ENCODE measurements at places on chromosomes 5 and 9.

DNA sequence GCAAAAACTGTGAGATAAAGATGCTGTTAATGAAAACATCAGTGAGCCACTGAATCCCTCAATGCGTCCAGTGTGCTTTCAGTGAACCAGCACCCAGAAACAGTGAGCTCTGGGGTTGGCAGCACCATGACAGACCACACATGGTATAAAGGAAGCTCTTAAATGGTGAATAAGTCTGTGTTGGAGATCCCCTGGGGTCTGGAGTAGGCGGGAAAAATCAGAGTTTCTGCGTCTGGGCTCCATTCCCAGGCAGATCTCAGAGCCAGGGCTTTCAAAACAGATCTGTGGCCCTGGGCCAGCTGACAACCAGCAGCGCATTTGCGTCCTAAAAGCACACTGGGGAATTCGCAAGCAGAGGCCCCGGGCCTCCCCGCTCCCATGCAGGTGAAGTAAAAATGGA is 233.5 kb downstream of the FRMD3 start:
- DNase-seq: no peak

- no peak for DNase-seq
These were observed 224.6 kb downstream of the GABBR2 start for GRCh38 chr9:98484162-98484561.

DNA sequence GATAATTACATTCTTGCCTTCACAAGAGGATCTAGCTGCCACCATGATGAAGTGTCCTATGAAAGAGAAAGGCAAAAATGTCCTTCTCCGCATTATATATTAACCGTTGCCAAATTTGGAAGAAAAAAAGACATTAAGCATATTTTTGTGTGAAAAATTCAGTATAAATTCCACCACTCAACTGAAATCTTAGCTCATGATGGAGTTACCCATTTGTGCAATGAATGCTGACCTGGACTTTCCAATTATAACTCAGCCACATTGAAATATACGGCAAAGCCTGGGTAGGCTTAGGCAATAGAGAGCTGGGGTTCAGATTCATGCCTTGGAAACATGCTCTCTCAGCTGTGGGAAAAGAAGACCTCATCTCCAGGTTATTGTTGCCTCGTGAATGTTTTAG is 71.3 kb upstream of the VCAN start:
- DNase-seq: no peak

DNA sequence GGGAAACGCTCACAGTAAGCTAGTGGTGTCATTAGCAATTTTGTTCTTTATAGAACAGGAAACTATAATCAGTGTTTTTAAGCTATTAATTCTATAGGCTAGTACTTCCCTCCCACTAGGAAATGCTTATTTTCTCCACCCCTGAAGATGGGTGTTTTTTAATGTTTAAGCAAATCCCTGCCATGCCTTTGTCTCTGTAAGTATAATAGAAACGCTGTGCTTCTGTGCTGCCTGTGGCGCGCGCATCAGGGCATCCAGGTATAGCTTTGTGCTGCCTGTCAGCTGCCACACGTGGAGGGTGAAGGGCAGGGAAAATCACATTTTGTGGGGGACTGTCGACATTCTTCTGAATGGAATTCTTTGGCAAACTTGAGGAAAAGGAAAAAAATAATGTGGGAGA is 217.5 kb downstream of the RAB3C start:
- no peak for DNase-seq

GRCh38 chr5:14706615-14707021 is 42.1 kb downstream of the OTULIN start:
- DNase-seq: no peak

DNA sequence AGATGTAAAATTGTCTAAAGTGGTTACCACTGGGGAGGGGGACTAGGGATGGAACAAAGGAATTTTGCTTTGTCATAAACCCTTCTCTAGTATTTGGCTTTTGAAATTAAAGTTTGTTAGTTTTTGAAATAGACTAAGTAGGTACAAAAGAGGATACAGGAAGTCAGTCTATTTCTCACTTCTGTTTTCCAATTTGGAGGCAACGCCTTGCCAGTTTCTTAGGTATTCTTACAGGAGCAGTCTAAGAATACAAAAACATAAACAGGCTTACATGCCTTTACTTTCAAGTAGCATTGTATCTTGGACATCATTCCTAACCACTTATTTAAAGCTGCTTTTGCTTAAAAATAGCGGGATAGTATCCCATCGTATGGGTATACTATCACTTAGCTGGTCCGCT is 34.4 kb downstream of the ALG2 start:
- DNase-seq: no peak

DNA sequence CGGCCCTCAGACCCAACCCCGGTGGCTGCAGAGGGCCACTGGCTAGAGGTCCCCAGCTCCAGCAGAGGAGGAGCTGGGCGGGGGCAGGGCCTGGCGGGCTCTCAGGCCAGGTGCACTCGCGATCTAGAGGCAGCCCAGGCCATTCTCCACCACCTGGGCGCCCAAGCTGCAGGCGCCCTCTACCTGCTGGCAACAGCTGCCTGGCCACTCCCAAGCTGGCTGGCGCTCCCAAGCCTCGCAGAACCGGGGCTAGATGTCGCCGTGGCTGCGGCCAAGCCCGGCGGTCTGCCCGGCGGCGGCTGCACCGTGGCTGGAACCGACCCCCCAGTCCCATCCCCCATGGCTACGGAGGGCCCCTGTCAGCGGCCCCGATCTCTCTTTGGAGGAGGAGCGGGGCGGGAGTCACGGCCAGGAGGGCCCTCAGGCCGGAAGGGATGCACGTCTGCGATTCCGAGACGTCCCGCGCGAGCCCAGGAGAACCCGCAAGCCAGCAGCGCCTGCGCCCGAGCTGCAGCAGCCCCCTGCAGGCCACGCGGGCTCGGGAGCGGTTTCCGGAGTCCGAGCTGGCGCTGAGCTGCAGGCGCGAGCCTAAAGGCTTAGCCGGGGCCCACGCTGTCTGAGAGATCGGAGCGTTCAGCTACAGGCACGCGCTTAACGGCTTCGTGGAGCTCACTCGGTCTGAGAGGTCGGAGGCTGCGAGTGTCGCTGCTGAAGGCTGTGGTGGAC is 44.3 kb upstream of the BICD2 start:
- no peak for DNase-seq

- no peak for DNase-seq
These were observed at the start of gene C7 for GRCh38 chr5:40909264-40909663. TSS of gene C7 (plus strand) at chr5:40909497. CDS start at chr5:40909611, 114 bp downstream.

DNA sequence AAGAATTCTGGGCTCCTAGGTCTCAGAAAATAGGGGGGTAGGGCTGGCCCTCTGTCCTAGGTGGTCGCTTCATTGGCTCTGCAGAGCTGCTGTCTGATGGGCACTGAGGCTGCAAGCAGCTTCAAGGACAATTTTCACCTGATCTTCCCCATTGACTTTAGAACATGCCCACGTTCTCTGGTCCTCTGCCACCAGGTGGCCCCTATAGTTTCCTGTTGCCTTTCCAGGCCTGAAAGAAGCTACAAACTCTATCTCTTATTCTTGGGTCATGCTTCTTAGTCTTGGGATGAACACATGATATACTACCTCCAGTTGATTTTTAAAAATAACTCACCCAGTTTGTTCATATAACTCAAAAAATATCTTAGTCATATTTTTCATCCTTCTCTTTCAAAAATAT is 26.3 kb downstream of the SPZ1 start:
- DNase-seq: no peak

DNA sequence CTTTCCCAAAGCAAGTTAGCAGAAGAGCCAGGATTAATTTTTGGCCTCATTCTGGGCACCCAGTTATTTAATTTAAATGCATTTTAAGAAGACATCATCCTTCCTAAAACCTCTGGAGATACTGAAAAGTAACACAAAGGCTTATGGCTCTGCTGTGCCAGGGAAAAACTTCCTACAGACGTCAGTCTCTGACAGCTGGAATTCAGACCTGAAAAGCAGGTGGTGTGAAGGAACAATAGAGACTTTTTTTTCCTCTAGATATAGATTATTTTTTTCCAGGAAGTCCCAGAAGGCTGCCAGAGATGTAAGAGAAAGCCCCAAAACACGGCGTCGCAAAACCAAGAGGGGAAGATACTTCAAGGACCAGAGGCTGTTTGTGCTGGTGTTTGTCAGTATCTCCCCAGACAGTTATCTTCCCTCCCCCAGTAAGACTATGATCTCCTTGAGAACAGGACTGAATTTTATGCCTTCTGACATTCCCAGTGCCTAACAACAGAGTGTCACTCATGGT is 88.7 kb upstream of the RASEF start:
- DNase-seq: no peak

DNA sequence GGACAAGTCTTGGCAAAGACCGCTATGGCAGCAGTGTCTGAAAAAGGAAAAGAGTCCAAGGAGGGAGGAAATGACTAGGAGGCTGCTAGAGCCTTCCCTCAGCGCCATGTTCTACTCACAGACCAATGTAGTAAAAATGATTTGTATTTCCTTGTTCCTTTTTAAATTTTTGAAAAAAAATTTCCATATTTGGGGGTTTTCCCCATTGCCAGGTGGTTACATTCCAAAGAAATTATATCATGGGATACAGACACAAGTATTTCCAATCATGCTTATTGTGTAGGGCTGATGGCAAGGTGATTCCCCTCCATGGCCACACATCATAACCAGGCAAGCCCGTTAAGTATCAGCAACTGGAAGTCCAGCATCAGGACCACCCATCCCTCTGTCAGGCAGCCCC is 138.2 kb downstream of the PIP5K1B start:
- no peak for DNase-seq

- DNase-seq: no peak
These were observed 176.0 kb upstream of the TLE4 start for GRCh38 chr9:79395755-79396154.

- no peak for DNase-seq
These were observed 125.4 kb upstream of the PTCH1 start for GRCh38 chr9:95642189-95642588.

DNA sequence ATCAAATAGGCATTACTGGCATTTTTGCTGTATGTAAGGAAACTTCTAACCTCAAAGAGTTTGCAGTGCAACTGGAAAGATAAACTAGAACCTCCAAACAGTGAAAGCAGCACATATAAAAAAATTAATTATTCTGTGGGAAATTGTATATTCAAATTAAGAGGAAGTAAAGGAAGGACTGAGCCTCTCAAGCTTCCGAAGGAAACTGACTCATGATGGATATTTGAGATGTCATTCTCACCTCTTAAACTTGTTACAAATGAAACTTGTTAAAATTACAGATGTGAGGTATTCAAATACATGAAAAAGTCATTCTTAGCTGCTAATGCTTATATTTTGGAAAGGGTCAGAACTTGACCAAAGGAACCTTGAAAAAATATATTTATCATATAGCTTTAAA is 538.7 kb downstream of the PDE4D start:
- no peak for DNase-seq

DNA sequence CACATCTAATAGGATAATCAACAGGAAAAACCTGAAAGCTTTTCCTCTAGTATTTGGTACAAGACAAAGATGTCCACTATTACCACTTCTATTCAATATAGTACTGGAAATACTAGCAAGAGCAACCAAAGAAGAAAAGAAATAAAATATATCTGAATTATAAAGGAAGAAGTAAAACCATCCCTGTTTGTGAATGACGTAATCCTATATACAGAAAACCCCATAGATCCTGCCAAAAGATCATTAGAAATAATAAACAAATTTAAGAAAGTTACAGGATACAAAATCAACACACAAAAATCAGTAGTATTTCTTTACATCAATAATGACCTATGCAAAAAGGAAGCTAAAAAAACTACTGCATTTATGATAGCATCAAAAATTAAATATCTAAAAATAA is 1191.3 kb upstream of the C9orf72 start:
- DNase-seq: no peak

DNA sequence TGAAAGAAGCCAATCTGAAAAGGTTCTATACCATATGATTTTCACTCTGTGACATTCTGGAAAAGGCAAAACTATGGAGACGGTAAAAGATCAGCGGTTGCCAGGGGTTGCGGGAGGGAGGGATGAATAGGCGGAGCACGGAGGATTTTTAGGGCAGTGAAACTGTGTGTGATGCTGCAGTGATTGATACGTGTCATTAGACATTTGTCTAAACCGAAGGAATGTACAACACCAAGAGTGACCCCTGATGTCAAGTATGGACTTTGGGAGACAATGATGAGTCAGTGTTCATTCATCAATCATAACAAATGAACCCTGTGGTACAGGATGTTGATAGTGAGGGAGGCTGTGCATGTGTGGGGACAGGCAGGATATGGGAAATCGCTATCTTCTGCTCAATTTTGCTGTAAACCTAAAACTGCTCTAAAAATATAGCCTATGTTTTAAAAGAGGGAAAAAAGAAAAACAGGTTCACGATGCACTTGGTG is 34.4 kb downstream of the ERGIC1 start:
- DNase-seq: no peak

DNA sequence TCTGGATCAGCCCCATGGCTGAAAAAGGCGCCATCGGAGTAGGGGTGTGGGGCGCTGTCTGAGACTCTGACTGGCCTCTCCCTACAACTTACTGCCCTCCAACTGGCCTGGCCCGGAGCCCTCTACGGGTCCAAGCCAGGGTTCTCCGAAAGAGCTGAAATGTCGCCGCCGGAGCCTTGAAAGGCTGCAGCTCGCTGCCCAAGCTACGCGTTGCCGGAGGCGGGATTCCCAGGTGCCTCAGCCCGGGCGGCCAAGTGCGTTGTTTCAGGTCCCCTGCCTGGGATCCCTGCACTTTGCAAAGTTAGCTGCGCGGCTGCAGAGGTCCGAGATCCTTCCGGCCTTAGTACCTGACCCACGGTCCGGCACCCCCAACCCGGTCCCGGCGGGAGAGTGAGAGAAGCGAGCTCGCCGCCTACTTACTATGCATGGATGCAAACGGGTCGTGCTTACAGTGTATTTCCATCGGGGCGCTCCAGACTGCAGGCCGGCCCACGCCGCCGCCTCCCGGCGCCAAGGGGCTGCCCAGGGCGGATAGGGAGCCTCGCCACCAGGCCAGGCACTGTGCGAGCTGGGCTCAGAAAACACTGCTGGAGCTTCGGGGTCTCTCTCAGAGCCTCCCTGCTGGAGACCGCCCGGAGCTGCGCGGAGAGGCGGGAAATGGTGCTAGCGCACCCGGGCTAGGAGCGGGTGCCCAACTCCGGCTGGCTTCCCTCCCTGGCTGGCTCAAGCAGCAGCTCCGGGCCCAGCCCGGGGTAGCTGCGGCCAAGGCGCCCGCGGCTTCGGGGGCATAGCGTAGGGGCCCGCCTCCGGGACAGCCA is 7.7 kb downstream of the PAX5 start:
- DNase-seq: no peak

DNA sequence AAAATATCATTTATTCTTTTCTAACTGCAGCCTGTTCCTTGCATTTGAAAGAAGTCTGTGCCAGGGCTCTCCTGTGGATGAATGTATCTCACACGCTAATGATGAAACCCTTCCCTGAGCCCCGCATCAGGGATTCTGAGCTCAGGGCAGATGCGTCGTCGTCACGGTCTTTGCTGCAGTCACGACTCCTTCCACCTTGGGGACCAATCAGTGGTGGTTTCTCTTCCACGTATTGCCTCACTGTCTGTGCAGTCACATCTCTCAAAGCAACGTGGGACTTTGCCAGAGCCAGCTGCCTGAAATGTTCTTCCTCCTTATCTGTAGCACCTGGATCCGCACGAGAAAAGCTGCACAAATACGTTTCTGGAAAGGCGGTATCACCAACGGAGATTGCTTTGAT is 13.9 kb upstream of the UBE2QL1 start:
- DNase-seq: no peak

- no peak for DNase-seq
These were observed 169.1 kb upstream of the PIK3R1 start for GRCh38 chr5:68046445-68046844.

GRCh38 chr5:166430491-166431319 is 1860.7 kb upstream of the WWC1 start:
- DNase-seq: no peak

All from activated CD4-positive, alpha-beta T cell treated with anti-CD3 and anti-CD28 coated beads for 1 hour (primary cell).